ENCODE measurements at places on chromosomes 5 and 9.

DNA sequence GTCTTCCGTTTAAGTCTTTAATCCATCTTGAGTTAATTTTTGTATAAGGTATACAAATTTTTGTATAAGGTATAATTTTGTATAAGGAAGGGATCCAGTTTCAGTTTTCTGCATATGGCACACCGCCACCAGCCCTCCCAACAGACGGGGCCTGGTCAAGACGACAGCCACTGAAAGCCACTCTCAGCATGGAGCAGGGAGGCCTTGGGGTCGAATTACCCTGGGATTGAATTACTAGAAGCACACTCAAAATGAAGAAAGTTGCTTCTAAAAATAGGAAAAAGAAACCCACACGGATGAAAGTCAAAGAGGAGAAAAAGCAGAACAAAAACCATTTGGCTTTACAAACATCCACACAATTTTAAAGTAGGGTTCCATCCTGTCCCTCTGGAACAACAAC, 586.2 kb upstream of the ADAMTS16 start:
- no peak for DNase-seq

- no peak for DNase-seq
Observed at GRCh38 chr5:9626955-9627354, 3.2 kb downstream of the TAS2R1 start.

- DNase-seq, result no peak
Observed at GRCh38 chr5:38290028-38290653, 31.8 kb downstream of the EGFLAM start.

GRCh38 chr5:13529300-13529699, 415.2 kb downstream of the DNAH5 start:
- no peak for DNase-seq

- no peak for DNase-seq
Observed at GRCh38 chr9:12797037-12797436, 22.2 kb downstream of the LURAP1L start.

DNA sequence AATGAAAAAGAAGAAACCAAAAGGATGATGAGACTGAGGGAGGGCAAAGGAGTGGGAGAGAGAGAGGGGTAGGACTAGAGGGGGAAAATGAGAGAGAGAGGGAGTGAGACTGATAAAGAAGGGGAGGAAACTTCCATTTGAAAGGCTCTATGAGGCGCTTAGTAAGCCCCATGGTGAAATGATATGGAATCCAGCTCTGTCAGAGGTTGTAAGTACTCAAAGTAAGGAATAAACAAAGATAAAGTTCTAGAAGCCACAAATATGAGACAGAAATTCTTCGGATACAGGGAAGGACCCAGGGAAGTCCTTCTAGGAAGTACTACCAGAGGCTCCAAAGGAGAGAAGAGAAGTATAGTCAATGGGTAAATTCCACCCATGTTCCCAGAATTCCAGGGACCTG, 21.7 kb upstream of the VLDLR start:
- no peak for DNase-seq

GRCh38 chr5:119435436-119436132, 16.7 kb upstream of the HSD17B4 start:
- peak; percentile 40 for DNase-seq

GRCh38 chr9:23278561-23278960, 547.5 kb downstream of the ELAVL2 start:
- DNase-seq, result no peak

DNA sequence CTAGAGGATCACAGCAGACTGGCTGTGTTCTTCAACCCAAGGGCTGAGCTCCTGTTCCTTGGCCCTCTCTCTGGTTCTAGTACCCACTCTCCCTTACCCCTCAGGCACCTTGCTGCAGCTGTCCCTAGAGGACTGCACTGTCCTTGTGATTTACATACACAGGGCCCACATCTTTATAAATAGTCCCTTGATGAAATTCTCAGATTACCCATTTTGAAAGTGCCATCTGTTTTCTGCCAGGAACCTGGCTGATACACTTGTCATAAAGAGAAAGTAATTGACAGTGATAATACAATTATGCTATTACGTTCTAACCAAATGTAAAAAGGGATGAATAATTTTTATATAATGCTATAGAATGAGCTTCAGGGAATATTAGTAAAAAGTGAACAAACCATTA, 16.5 kb upstream of the SPARC start:
- DNase-seq, result no peak

GRCh38 chr5:165187815-165188214, 1682.4 kb downstream of the MAT2B start:
- no peak for DNase-seq

DNA sequence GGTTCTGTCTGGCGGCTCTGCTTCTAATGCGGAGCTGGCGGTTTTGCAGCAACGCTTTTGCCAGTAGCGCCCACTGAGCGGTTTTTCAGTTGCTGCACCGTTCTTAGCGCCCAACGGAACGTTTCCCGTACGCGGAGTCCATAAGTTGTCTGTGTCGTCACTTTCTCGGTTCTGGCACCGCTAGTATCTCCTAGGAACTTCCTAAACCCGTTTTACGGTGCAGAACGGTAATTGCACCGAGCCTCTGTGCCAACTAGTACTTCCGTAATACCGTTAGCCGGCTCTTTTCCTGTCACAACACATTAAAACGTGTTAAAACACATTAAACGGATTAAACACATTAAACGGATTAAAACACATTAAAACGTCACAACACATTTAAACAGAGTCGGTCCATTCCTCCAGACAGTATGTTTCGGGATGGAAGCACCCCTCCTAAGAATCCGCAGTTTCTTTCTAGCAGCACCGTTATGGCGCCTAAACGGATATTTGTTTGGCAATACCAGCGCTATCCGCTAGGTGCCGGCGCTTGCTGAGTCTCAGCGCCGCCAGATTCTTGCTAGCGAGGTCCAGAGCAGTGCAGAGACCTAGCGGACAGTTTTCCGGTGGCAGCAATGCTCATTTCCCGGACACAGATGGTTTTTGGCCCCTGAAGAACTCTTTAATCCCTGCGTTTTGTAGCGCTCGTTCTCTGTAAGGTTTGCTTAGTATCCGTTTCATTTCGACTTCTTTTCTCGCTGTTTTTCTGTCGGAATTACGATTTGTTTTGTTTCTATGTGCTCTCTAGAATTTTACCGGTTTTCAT, 45.4 kb downstream of the ANXA2R start:
- peak; percentile 80 for DNase-seq

GRCh38 chr5:111649516-111649915, 107.5 kb downstream of the NREP start:
- DNase-seq, result no peak

DNA sequence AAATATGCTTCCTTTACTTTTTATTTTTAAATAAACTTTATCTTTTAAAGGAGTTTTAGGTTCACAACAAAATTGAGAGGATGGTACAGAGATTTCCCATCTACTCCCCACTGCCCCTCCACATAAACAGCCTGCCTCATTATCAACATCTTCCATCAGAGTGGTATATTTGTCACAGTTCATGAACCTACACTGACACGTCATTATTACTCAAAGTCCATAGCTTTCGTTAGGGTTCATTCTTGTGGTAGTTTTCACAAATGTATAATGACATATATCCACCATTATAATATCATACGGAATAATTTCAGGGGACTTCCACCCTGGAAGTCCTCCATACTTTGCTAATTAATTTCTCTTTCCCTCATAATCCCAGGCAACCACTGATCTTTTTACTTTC, 204.9 kb downstream of the SMARCA2 start:
- DNase-seq, result no peak

GRCh38 chr9:97934321-97935115, 3.5 kb downstream of the HEMGN start:
- no peak for DNase-seq

DNA sequence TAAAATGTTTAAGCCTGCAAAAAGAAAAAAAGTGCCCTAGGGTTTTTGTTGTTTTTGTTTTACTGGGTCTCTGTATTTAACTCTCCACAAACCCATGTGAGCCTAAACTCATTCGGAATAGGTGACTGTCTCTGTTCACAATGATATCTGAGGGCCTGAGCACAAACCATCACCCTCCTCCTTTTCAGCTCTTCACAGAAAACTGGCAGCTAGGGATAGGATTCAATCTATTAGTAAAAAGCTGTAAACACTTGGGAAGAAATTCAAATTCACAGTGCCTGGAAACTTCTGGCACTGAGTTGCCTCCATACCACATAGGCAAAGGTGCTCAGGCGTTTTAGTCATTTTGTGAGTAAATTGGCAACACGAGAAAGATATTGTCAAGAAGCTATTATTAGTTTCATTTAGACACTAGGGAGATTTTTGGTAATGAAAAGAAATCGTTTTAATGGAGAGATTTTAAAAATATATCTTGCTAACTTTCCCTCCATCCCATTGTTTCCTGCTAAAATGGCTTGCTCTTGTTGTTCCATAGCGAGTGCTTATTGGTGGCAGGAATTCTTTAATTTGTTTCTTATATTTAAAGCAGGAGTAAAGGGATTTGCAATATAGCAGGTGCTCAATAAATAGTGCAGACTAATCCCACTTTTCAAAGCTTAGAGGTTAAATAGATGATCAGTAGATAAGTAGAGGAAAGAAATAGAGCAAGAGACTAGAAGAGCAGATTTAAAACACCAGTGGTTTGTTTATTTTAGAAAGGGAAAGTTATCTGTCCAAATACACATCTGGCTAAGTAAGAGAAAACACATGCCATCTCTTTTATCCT, 9.7 kb downstream of the FOXD1 start:
- no peak for DNase-seq

Data from left colon (tissue), 2 donors.